ENCODE measurements at places on chromosomes 3 and 15.

DNA sequence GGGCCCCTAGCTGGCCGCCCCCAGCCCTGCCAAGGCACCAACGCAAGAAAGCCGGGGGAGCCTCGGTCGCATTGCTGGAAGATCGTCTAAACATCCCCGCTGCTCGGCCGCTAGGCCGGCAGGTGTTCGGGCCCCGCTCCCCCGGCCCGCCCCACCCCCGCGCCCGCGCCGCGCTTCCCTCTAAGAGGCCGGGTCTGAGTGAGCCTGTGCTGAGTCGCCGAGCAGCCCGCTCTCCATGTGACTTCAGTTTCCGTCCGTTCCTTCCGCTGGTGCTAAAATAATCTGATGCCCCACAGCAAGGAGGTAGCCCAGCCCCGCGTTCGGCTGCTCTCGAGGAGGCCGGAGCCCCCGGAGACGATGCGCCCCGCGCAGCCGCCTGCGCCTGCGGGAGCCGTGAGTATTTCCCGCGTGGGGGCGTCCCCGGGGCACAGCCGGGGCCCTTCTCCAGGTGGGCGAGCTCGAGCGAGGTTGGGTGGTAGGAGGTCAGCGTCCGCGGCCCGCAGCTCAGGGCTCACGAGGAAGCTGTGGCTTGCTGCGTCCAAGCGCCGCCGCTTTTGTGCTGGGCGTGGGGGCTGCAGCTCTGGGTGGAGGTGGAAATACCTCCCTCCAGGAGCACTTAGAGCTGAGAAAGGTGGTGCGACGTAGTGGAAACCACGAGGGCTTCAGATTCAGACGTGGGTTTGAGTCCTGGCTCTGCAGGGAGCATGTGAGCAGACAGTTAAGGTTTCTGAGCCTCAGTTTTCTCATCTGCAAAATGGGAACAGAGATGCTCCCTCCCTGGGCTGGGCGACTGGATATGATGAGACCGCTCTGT, at the start of gene NRROS:
TSS of gene NRROS (plus strand) at position 212 of the 814 bp plus-strand sequence. CDS start 14,846 bp downstream, outside the sequence.
- DNase-seq = peak; percentile 40

- DNase-seq = no peak
Observed at GRCh38 chr3:134516905-134517304, 31.0 kb downstream of the CEP63 start.

- no peak for DNase-seq
Observed at GRCh38 chr15:62142736-62143135, 22.3 kb downstream of the C2CD4B start.

DNA sequence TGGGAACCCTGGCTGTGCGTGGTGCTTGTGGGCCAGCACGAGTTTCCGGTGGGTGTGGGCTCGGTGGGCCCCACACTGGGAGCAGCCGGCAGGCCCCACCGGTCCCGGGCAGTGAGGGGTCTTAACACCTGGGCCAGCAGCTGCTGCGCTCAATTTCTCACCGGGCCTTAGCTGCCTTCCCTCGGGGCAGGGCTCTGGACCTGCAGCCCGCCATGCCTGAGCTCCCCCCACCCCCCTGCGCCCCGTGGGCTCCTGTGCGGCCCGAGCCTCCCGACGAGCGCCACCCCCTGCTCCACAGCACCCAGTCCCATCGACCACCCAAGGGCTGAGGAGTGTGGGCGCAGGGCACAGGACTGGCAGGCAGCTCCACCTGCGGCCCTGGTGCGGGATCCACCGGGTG, 49.4 kb downstream of the TM4SF18 start:
- DNase-seq = no peak

DNA sequence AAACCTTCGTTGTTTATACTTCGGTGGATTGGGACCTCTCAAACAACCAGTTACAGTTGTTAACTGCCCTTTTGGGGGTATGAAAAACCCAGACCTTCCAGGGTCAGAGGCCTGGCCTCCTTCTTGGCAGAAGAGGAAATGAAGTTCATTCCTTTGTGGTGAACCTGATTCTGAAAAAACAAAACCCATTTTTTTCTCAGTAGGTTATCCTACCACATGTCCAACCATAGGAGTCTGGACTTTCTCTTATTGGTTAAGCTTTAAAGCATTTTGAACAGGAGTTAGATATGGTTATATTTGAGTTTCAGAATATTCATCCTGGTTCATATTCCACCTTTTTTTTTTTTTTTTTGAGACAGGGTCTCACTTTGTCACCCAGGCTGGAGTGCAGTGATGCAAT, 7.2 kb upstream of the LACTB start:
- no peak for DNase-seq

DNA sequence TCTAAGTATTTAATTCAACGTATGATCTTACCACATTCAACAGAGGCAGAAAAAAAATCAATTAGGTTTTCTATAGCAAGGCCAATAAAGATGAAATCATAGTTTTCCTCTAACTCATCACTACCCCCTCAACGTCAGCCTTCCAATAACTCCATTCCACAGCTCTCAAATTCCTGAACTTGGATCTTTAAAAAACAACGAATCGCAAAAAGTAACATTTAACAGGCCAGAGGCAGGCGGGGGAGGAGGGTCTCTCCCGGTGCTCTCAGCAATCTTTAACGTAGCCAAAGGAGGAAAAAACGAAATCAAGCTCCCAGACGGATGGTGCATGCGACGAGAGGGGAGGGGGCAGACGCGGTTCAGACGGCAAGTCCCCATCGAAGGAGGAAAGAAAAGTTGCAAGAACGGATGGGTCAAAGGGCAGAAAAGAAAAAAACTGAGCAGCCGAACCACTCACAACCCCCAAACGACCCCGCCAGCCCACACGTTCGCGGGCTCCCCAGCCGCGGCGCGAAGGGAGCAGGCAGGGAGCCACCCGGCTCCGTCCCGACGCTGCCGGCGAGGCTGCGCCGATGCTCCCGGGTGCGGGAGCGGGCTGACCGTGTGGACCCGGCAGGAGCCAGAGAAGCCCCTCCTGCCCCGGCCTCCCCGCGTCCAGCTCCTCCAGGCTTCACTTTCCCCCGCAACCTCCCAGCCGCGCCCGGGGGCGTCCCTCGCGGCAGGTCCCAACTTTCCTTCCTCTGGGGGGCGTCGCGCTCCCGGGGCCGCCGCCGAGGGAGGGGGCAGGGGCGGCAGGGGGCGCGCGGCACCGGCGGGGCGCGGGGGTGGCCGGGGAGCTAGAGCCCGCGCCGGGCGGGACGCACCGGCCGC, 703 bp downstream of the PEAK1 start:
- no peak for DNase-seq

DNA sequence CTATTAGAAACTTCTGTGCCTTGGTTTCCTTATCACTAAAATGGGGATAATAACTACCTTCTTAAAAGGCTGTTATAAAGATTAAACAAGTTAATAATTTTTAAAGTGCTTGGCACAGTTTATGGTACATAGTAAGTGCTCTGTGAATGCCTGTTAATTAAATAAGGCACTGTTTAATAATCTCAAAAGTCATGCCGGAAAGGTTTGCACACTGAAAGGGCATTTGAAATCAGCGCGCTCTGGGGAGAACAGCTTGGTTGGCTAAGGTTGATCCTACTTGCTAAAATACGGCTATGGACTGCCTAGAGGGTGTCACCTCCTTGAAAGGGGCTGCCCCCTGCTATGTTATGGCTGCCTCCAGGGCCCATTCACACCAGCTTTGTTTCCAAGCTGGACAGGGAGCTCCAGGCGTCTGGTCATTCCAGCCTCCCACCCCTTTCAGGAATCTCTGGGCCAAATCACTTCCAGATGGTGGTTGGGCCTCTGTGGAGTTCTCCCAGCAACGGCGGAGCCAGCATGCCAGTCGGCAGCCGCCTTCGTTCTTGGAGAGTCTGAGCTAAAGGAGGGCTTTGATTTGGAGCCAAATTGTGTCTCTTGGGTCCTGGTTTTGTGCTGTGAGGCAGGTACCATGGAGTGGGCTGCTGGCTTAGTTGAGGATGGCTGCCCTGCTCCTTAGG, 5.9 kb downstream of the FLNB start:
- DNase-seq = no peak

DNA sequence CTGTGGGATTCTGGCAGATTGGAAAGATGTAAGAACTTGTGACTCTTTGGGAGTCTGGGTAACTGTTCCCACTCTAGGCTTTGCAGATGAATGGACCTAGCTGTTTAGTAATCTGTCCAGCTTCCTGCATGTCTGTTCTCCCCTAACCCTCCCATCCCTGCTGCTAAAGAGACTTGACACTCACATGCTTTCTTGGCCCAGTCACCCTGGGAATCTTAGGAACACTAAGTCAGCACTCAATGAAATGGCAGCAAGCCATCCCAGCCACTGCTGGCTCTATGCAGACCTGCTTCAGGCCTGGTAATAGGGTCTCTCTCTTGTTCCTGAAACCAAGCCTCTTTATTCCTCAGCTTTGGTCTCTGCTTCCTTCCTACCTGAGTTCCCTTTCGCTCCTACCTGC, 63.7 kb upstream of the THSD4 start:
- DNase-seq = no peak

- DNase-seq = no peak
Observed at GRCh38 chr3:150038830-150039229, 68.1 kb upstream of the PFN2 start.

- DNase-seq = no peak
Observed at GRCh38 chr15:100959066-100960050, 40.2 kb downstream of the LRRK1 start.

DNA sequence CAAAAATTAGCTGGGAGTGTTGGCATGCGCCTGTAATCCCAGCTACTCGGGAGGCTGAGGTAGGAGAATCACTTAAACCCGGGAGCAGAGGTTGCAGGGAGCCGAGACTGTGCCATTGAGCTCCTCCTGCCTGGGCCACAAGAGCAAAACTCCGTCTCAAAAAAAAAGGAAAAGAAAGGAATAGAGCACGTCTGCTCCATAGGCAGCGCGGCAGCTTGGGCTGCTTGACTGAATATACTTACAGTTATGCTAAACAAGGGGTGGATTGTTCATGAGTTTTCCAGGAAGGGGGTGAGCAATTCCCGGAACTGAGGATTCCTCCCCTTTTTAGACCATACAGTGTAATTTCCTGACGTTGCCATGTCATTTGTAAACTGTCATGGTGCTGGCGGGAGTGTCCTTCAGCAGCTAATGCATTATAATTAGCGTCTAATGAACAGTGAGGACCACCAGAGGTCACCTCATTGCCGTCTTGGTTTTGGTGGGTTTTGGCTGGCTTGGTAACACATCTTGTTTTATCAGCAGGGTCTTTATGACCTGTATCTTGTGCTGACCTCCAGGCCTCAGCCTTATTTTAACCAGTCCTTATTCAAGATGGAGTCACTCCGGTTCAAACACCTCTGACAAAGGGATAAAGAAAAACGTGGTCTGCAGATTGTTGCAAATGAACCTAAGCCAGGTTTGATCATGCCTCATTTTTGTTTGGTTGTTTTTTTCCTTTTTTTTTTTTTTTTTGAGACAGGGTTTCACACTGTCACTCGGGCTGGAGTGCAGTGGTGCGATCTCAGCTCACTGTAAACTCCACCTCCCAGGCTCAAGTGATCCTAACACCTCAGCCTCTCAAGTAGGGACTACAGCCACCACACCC, 24.9 kb upstream of the SENP5 start:
- DNase-seq = no peak

DNA sequence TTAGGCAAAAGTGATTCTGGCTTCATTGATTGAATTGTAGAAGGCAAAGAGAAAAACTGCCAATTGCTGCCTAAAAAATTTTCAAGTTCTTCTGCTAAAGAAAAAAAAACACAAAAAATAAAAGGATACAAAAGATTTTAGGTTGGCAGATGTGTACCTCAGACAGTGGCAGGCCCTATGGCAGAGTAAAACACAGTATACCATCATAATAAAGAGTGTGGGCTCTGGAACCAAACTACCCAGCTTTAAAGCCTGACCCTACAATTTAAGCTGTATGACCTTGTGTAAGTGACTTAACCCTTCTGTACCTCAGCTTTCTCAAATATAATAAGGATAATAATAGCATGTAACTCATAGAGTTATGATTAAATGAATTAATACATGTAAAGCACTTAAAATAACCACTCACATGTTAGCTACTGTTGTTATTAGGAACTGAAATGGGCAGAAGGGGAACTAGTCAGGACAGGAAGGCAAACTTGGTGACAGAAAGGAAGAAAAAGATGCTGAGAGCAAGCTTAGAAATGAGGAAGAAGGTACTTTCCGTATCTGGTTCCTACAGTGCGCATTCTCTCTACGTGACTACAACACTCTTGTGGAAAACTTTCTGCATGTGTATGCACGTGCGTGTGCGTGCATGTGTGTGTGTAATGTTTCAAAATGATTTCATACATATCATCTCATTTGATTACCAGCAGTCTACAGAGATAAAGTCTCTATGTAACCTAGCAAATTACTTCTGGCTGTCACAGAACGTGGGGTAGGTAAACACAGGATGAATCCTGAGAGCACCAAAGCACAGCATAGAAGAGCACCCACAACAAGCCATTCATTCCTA, 13.6 kb upstream of the GATM start:
- no peak for DNase-seq

DNA sequence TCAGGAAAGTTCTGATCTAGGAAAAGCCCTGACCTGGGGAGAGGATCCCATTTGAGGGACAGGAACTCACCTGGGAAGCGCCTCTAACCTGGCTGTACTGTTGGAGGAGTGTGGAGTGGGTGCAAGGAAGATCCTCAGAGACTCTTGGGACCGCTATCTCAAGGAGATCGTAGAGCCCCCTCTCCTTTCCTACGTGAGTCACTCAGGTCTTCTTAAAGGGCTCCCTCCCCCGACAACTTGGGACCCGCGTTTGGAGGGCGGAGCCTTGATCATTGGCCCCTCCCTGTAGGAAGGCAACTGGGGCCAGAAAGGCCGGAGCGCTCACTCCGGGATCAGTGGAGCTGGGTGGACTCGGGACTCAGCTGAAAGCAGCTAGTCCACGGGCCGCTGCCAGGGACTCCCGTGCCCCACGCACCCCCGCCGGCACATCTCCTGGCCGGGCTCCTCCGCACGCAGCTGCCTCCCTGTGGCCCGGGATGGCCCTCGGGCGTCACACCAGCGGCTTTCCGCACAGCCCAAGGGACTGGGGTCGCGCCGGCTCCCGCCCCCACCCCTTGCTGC, 520 bp downstream of the SLC26A6 start:
- peak; percentile 29 for DNase-seq

- DNase-seq = no peak
Observed at GRCh38 chr15:77034695-77035489, 36.0 kb downstream of the TSPAN3 start.

DNA sequence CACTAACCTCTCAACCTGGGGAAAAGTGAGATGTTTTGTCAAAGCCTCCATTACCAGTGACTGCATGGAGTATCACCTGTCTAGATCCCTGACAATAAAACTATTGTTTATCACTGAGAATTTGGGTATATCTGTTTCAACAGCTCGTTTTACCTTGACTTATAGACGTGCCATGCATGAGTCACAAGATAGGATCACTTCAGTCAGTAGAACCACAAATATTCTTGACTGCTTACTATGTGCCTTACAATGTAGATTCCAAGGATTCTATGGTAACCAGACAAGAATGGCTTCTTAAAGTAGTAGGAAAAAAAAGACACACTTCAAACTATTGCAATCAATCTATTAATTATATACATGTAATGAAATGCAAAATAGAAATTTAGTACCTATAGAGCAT, 55.7 kb upstream of the GRM7 start:
- no peak for DNase-seq

GRCh38 chr15:31278061-31278445, 48.6 kb upstream of the KLF13 start:
- no peak for DNase-seq

GRCh38 chr3:33212406-33212805, 6.2 kb downstream of the SUSD5 start:
- no peak for DNase-seq

GRCh38 chr15:79916502-79917132, 19.8 kb upstream of the MTHFS start:
- DNase-seq = no peak

All from stimulated activated CD8-positive, alpha-beta memory T cell treated with anti-CD3 and anti-CD28 coated beads, Interleukin-2, amount 100 ng/mL, for 1 hour (primary cell).